ENCODE measurements at places on chromosomes 1 and 21.

DNA sequence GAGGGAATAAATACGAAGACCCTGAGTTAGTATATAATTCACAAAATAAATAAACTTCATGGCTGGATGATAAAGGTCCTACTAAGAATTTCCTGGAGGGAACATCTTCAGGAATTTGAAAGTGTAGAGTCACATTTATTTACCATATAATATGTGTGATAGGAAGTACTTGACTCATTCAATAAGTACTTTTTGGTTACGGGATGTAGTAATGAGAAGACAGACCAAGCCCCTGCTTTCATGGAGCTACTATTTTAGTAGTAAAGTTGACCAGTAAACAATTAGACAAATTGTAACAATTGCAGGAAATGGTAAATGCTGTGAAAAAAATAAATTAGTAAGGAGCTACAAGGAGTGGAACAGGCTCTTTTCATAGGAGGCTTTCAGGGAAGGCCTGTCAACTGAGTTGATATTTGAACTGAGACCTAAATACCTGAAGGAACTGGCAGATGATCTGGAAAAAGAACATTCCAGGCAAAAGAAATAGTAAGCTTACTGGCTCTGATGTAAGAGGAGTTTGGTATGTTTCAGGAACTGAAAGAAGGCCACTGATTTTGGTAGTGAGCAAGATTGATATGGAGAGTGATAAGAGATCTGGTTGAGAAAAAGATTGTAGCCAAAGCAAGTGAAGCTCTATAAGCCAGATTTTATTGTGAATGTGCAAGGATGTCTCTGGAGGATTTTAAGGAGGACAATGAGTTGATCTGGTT, 36.2 kb downstream of the CAMSAP2 start:
- DNase-seq, result no peak

GRCh38 chr1:4393191-4393590, 261.2 kb upstream of the AJAP1 start:
- no peak for DNase-seq

DNA sequence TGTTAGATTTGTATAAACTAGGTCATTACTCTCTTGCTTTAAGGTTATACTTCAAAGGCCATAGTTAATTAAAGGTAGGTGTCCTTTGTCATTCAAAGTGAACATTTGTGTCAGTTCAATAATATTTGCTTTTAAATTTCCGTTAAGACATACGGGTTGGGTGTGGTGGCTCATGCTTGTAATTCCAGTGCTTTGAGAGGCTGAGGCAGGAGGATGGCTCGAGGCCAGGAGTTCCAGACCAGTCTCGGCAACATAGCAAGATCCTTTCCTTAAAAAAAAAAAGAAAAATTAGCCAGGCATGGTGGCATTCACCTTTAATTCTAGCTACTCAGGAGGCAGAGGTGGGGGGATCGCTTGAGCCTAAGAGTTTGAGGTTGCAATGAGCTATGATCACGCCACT, 80.4 kb downstream of the KIF26B start:
- DNase-seq, result no peak

DNA sequence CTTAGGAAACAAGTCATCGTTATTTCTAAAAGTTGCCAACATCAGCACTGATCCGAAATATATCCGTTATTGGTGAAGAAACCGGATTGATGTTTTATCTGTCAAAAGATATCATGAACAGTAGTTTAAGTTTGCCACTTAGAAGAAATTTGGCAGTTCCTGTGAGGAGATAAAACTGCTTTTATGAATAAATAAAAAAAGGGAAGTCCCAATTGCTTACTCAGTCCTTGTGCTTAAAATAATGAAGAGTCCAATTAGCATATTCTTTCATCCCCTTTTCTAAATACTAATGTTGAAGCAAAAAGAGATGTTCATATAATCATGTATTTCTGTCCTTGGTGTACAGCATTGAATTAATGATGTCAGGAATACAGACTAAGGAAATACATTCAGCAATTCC, 164.6 kb downstream of the NCAM2 start:
- peak; percentile 8 for DNase-seq

- DNase-seq, result no peak
These were observed 26.1 kb downstream of the SPAG17 start for GRCh38 chr1:118158924-118159323.

- peak; percentile 40 for DNase-seq
These were observed 1.5 kb downstream of the ZNF684 start for GRCh38 chr1:40532844-40533424.

- DNase-seq, result peak; percentile 30
These were observed at the start of gene MCOLN3 for GRCh38 chr1:85048296-85049064. MCOLN3 (minus strand) TSS chr1:85048500; CDS start chr1:85045360, 3,140 bp downstream.

GRCh38 chr1:213720032-213720431, 267.7 kb upstream of the PROX1 start:
- no peak for DNase-seq

- no peak for DNase-seq
These were observed 238.5 kb downstream of the PTGER3 start for GRCh38 chr1:70809069-70809468.

- DNase-seq, result no peak
These were observed 43.1 kb upstream of the PTPRC start for GRCh38 chr1:198595765-198596164.

GRCh38 chr1:180206581-180206980, 23.5 kb upstream of the LHX4 start:
- no peak for DNase-seq

DNA sequence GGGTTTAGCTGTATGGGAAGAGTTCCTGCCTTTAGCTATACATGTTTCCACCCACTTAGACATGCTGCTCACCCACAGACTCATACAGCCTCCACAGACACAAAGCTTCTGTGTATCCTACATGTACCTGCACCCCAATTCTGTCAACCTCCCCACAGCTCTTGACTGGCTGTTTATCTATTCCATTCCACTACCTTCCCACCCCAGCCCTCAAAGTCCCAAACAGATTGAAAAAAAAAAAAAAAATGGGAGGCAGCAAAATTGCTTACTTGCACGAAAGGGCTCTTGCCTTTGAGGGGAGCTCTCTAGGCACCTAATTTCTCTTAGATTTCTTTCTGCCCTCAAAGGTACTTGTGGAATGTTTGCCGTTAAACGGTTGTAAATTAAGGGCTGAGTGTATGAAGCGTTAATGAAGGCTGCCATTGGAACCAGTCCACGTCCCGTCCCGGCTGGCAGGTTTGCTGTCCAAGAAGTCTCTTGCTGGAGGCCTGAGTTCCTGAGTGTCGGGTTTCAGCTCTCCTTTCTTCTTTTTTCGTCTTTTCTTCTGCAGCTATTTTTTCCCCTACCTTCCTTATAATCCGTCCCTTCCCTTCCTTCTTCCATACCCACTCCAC, 43.6 kb downstream of the PBX1 start:
- no peak for DNase-seq

GRCh38 chr1:221832617-221833016, 90.7 kb upstream of the DUSP10 start:
- no peak for DNase-seq

DNA sequence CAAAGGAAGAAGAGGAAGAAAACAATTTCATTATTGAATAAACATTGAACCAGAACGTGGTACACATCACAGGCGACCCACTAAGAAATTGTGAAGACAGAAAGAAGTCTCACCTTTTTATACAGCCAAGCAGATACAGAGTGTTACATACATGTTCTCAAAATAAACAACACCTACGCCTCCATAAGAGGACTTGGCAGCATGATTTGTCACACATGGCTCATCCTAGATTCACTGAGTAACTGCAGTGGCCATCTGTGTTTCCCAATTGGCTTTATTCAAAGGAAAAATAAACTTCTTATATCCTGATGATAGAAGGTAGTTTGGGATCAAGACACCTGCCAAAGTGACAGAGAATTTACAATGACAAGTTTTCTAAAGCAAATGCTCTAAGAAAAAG, 7.6 kb upstream of the KRTAP19-8 start:
- no peak for DNase-seq

DNA sequence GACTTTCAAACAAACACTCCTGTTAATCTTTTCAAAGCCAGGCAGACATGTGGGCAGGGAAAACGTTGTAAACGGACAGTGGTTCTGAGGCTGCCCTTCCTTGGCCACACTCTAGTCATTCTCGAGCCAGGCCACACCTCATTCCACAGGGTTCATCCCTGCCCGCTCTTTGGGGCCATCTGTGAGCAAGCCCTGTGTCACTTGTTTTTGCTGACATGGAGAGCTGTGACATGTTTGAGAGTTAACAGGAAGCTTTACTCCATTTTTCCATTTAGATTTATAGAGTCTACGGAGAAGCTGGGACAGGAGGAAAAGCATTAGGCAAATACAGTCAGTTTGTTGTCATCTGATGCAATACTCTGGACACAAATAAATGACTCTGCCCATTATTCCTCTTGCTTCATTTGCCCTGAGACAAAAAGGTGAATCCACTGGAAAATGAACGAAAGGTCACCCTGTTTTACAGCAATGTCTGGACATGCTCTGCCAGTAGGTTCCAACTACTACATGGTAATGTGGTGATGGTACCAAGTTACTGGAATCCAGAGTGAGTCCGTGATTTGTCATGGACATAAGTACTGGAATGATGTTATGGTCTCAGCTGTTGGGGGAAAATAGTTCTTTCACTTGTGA, 126.9 kb downstream of the CLIC6 start:
- DNase-seq, result no peak

- DNase-seq, result no peak
These were observed 20.5 kb upstream of the MYBPHL start for GRCh38 chr1:109327285-109327684.

DNA sequence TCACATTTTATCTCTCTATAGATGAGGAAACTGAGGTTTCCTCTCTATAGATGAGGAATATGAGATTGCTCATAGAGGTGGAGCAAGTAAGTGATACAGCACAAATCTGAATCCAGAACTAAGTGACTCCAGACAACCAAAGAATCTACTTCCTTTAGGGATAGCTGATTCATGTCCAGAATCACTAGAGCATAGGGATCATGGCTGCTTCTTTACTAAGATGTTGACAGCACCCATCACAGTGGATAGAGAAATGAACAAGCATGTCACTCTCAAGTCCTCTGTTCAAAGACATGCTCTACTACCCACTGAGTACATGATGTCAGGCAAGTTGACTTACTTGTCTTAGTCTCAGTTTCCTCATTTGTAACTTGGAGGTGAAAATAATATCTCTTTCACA, 116.1 kb upstream of the SPATA6 start:
- no peak for DNase-seq

DNA sequence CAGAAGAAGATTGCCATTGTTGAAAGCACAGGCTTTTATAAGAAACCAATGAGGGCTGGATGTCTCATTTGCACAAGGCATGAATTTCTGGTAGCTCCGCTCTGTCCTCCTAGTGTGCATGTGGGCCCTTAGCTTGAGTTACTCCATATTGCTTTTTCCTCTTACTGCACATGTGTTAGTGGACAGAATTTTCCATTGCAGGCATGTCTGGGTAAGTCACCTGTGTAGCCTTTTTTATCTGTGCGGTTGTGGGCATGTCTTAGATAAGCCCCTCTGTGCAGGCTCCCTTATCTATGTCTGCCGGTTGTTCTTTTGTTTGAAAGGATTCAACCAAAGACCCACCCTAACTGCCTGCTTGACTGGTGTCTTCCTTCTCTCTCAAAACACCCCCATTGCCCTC, 7.2 kb upstream of the CLCA1 start:
- no peak for DNase-seq

- no peak for DNase-seq
These were observed 12.9 kb upstream of the ENSA start for GRCh38 chr1:150642296-150642695.

- no peak for DNase-seq
These were observed 45.9 kb downstream of the ARHGEF16 start for GRCh38 chr1:3500265-3500835.

- DNase-seq, result no peak
These were observed 201.6 kb downstream of the PBX1 start for GRCh38 chr1:164760569-164760968.

GRCh38 chr1:209797978-209798639, 7.8 kb downstream of the IRF6 start:
- no peak for DNase-seq

- DNase-seq, result no peak
These were observed 64.0 kb downstream of the ZBTB17 start for GRCh38 chr1:15911927-15912326.

DNA sequence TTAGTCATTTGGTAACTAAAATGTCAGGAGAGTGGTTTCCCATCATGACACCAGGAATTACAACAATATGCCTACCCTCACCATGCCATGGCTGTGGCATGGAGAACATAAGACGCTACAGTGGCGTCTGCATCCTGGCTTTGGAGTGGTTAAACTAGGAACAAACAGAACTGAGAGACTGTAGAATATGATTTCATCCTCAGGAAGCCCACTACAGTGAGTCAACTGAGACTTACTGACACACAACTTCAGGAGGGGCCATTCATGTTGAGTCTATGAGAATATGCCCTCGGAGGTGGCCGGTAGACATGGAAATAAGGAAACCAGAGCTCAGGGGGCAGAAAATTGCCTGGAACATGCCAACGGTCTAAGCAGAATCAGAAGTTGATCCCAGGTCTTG, 5.9 kb upstream of the BACE2 start:
- no peak for DNase-seq

- DNase-seq, result no peak
These were observed 12.5 kb downstream of the PODN start for GRCh38 chr1:53074313-53075154.

- peak; percentile 83 for DNase-seq
These were observed 34.6 kb upstream of the TLR5 start for GRCh38 chr1:223177681-223178080.

DNA sequence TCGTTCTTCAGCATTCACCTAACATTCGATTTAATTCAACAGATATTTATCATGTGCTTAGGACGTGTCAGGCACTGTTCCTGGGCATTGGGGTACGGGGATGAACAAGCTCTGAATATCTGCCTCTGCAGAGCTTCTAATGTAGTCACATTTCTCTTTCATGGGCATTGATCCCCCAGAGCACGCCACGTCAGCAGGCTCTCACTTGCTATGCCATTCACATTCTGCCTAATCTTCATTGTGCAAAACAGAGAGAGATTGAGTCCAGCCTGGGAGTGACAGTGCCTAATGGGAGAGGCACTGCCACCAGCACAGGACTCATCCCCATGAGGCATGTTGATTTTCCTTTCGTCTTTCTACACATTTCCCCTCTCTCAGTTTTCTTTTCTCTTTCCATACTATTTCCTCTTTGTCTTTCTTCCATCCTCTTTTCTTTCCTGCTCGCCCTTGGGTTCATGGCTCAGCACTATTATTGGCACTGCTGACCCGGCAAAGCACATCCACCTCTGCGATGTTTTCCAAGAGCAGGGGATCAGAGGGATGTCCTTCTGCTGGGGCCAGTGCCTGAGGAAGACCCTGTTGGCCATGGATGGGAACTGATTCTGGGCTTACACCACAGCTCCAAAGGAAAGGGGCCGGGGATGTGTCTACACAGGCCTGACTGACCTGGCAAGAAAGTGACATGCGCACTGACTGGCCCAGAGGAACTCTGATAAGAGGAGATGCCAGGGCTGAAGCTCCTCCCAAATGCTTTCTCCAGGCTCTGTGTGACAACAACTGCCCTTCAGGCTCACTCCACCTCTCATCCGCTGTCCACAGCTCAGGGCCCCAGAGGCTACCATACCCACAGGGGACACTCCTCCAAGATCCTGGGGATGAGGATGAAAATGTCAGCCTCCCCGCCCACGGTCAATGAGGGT, 195.9 kb downstream of the TOMM20 start:
- no peak for DNase-seq

- DNase-seq, result no peak
These were observed 74.0 kb upstream of the CTTNBP2NL start for GRCh38 chr1:112322018-112322417.

GRCh38 chr1:194598098-194598497, 1411.7 kb upstream of the B3GALT2 start:
- DNase-seq, result no peak

All from inflammatory macrophage treated with lipopolysaccharide for 1 hour (primary cell).